ENCODE measurements at places on chromosomes 12 and 14. TPM values are rescaled to one million over a fixed set of nuclear protein-coding genes. Genes with fewer than 3 reads are reported as not detected.

Gene AQP2
- total RNA-seq = not detected

Gene LRIG3
- total RNA-seq = 96.0 TPM

Gene GEMIN2
- total RNA-seq = 12.4 TPM

Gene TMX1
- 59.1 TPM for total RNA-seq

Gene MYO1H
- not detected for total RNA-seq

Gene ANKRD33
- total RNA-seq = not detected

Gene EXOC3L4
- not detected for total RNA-seq

Gene TMEM119
- total RNA-seq = 1.8 TPM

Gene FSCB
- not detected for total RNA-seq

Gene LDHB
- total RNA-seq = 698 TPM

Gene EDDM3A
- not detected for total RNA-seq

Gene JAG2
- 6.6 TPM for total RNA-seq

Gene PIWIL1
- total RNA-seq = not detected

Gene LRRK2
- total RNA-seq = 0.02 TPM

Gene SMAGP
- 3.6 TPM for total RNA-seq

Gene PZP
- not detected for total RNA-seq

Gene SIX1
- 0.20 TPM for total RNA-seq

Gene SERPINA1
- 0.98 TPM for total RNA-seq

Gene TMEM132C
- total RNA-seq = not detected

Gene KLHL33
- total RNA-seq = 0.07 TPM

Gene GAS2L3
- total RNA-seq = 3.4 TPM

Gene TAS2R31
- total RNA-seq = 2.2 TPM

Gene KLRC3
- total RNA-seq = 0.94 TPM

Gene ALG10
- 5.5 TPM for total RNA-seq

Gene NOXRED1
- total RNA-seq = 0.72 TPM

Gene IKZF4
- total RNA-seq = 6.9 TPM

Gene CDK4
- 133 TPM for total RNA-seq

Gene C3AR1
- total RNA-seq = 7.1 TPM

Gene POTEM
- not detected for total RNA-seq

Gene EEA1
- 36.5 TPM for total RNA-seq

Gene GCH1
- total RNA-seq = 2.4 TPM

Gene TAS2R7
- total RNA-seq = not detected

Gene RNU4-1
- 2,591 TPM for total RNA-seq

Gene NTS
- 1.2 TPM for total RNA-seq

Gene HEATR5A
- 50.7 TPM for total RNA-seq

Gene ERP27
- total RNA-seq = 0.29 TPM

Gene TMEM253
- 2.2 TPM for total RNA-seq

Gene FAIM2
- total RNA-seq = 0.10 TPM

Gene EML5
- 0.05 TPM for total RNA-seq

Gene NFYB
- 14.8 TPM for total RNA-seq

Gene NAP1L1
- 614 TPM for total RNA-seq

Gene TAS2R19
- 3.1 TPM for total RNA-seq

Gene CISTR
- total RNA-seq = not detected

Gene TRIM9
- 4.7 TPM for total RNA-seq

Gene ALG10B
- total RNA-seq = 1.8 TPM

Gene CDKL1
- 5.9 TPM for total RNA-seq

Gene COCH
- total RNA-seq = 0.87 TPM

Gene TUBA1B
- total RNA-seq = 811 TPM

Gene KLRF1
- total RNA-seq = not detected

Gene RERGL
- total RNA-seq = not detected

Gene KRT3
- 0.43 TPM for total RNA-seq

Gene RTN1
- total RNA-seq = 1.2 TPM

Gene PIANP
- 3.6 TPM for total RNA-seq

Data from astrocyte (in vitro differentiated cells and primary cell).